ENCODE measurements at places on chromosomes 11 and 22.

GRCh38 chr11:58744988-58745704, 13.4 kb upstream of the GLYAT start:
- no peak for DNase-seq

DNA sequence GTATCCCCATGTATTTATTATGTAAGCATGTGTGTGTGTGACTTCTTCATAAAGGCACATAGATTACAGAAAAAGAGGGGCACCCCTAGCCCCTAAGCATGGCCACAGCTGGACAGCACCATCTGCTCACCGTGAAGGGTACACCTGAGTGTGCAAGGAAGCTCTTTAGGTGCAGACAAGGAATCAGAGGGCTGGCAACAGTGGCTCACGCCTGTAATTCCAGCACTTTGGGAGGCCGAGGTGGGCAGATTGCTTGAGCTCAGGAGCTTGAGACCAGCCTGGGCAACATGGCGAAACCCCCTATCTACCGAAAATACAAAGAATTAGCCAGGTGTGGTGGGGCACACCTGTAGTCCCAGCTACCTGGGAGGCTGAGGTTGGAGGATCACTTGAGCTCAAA, 56.3 kb downstream of the DGCR2 start:
- DNase-seq = peak; percentile 23

- DNase-seq = no peak
These were observed 79.6 kb upstream of the NECTIN1 start for GRCh38 chr11:119808407-119809185.

DNA sequence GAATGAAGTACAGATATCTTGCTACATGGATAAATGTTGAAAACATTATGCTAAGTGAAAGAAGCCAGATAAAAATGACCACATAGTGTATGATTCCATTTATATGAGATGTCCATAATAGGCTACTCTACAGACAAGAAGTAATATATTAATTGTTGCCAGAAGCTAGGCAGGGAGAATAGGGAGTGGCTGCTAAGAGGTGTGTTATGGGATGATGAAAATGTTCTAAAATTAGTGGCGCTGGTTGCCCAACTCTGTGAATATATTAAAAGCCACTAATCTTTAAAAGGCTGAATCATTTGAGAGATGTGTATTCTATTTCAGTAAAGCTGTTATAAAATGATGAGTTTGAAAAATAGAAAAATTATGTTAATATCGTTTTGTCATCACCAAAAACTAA, 144.4 kb downstream of the NCAM1 start:
- DNase-seq = no peak

- DNase-seq = no peak
These were observed 1.2 kb downstream of the VSTM5 start for GRCh38 chr11:93849201-93849600.

- no peak for DNase-seq
These were observed 602.1 kb downstream of the SOX6 start for GRCh38 chr11:15754221-15754620.

- no peak for DNase-seq
These were observed 2.8 kb downstream of the CD82 start for GRCh38 chr11:44568331-44568657.
